NCI-H1417 treated with DMSO at 0.1 percent for 48 hours (cell line): ENCODE measurements at places on chromosomes 5 and 9.

- no peak for DNase-seq
Observed at GRCh38 chr5:73625372-73625943, 538 bp upstream of the ARHGEF28 start.

DNA sequence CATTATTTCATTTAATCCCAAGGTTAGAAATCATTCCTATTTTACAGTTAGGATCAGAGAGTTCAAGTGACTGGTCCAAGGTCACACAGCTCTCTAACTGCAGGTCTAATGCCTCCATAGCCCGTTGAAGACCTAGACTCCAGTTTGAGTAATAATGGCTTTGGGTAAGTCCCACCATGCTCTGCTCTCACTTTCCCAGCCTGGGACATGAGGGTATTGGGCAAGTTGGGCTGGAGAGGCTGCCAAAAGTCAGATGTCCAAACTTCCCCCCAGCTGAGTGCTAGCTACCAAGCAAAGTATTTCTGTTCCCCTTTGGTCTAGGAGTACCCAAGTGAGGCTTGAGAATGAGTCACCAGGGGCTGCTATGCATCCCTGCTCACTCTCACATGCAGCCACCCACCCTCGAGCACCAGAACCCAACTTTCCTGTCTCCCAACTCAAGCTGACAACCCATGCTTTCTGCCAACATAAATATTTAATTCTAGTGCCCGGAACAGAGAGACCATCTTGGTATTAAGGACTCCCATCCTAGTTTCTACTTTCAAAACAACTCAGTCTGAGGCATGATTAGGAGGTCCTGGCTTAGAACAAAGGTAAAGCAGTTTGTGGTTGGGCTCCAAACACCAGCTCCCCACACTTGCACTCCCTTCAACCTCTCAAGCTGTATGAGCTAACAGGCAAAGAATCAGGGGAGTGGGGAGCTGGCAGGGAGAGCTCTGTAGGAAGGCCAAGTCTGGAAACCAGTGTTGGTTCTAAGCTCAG is 236.5 kb upstream of the TRIM32 start:
- DNase-seq: no peak

GRCh38 chr9:134854541-134854981 is 26.0 kb upstream of the FCN2 start:
- no peak for DNase-seq

- DNase-seq: no peak
Observed at GRCh38 chr9:111860443-111860842, 36.2 kb upstream of the UGCG start.

- DNase-seq: no peak
Observed at GRCh38 chr5:1054799-1055775, 46.5 kb downstream of the NKD2 start.

- DNase-seq: no peak
Observed at GRCh38 chr9:131731644-131732043, 8.2 kb downstream of the RAPGEF1 start.

DNA sequence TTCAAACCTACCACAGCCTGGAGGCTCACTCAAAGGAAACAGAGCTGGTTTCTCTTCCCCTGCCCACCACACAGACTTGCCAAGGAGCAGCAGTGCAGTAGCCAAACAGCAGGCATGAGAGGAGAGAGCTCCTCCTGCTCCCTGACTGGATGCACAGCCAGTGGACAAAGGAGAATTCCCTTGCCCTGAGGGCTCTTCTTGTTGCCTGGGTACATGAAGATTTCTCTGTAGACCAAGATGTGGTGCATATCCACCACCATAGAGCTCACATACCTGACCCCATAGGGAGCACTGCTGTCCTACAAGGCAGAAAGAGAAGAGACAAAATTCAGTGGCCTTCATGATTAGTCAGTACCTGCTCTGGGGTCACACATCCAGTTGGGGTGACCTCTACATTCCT is 56.3 kb upstream of the SPATA31E1 start:
- no peak for DNase-seq

GRCh38 chr9:120713257-120714087 is 798 bp downstream of the MEGF9 start:
- DNase-seq: no peak
